ENCODE measurements at places on chromosomes 4 and X.

DNA sequence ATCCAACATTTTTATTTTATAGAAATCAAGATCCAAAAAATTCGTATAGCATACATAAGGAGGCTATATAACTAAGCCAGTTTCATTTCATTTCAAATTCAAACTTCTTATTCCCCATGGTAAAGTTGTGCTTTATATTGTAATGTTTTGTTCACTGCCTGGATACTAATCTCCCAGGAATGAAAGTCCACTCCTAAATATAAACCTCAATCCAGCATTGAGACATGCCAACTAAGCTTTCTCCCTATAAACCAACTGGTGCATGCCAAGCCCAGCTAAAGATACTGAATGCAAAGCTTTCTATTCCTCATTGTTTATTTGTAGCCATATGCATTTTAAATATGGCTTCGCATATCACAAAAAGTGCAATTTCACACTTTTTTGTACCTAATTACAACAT lies 63.8 kb upstream of the INPP4B start:
- DNase-seq: no peak

- DNase-seq: no peak
These were observed 147.5 kb downstream of the INPP4B start for GRCh38 chr4:142698552-142698951.

GRCh38 chr4:155600244-155600643 lies 66.4 kb upstream of the GUCY1A1 start:
- no peak for DNase-seq

GRCh38 chrX:72180539-72180938 lies 1.0 kb upstream of the PIN4 start:
- DNase-seq: no peak

DNA sequence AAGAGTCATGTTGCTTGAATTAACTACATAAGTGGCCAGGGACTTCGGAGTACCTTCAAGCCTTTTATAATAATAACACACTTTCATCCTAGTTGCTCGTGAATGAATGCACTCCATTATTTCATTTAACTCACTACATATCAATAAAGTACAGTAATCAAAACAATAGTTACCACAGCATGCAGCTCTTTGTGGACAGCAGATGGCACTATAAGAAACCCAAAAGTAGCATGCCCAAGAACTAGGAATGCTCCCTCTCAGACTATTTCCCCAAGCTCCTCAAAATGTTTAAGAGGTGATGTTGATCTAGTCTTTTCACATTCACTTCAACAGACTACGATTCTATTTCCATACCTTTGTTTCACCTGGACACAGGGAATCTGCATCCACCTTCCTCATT lies 500.8 kb upstream of the DIAPH2 start:
- DNase-seq: no peak

DNA sequence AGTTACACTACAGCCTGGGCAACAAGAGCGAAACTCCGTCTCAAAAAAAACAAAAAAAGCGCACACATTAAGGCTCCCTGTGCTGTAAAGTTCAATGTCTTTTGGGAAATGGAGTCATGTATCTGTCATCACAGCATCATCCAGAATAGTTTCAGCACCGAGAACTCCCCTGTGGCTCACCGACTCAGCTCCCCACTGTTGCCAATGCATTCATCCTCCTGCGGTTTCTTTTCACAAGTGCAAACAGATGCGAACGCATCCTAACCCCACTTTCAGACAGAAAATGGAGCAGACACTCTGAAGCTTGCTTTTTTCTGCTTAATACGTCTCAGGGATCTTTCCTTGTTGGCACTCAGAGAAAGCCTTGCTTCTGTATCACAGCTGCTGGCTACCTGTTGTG lies 13.8 kb upstream of the SH3TC1 start:
- DNase-seq: peak; percentile 37

DNA sequence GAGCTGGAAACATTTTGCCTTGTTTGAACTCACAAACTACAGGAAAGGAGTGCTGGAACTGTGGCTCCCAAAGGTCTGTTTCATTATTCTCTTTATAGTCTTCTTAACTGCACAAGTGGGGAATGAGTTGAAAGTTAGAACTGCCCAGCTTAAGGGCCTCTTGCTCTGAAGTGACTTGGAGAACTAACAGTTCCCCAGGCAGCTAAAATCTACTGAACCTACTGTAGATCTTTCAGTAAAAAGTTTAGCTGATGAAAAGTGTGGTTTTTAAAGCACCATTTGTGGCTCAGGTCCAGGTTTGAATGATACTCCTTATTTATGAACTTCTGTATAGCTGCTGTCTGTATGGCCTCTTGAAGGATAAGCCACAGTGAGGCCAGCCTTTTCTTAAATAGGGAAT lies 353.8 kb downstream of the MAPK10 start:
- no peak for DNase-seq

- DNase-seq: no peak
These were observed 17.8 kb downstream of the DKK2 start for GRCh38 chr4:107018344-107018735.

- no peak for DNase-seq
These were observed 18.2 kb downstream of the TMEM156 start for GRCh38 chr4:39014028-39014427.

- DNase-seq: no peak
These were observed 1.3 kb upstream of the ADH7 start for GRCh38 chr4:99436462-99436861.

GRCh38 chr4:139501527-139501926 lies 47.6 kb downstream of the RAB33B start:
- no peak for DNase-seq

DNA sequence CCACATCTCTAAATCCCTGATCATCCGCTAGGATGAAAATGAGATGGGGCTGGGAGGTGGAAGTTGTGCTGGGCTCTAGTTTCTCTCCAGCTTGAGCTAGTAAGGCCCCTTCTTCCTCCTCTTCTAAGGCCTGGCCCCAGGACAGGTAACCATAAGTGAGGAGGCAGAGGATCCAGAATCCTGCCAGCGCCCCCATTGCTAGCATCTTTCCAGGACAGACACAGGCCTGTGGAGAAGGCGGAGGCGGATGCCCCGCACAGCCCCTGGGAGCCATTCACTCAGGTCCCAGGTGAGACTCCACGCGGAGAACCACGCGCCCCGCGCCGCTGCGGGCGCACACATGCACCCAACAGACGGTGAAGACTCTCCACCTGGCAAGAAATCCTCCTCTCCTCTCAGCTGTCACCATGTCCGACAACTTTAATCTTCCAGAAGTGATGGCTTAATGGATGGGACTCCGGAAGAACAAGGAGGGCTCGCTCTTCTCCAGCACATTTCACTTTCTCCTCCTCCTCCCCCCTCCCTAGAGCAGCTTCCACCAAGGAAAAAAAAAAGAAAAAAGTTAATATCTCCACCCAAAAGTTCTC lies 793 bp downstream of the ARSJ start:
- peak; percentile 34 for DNase-seq

DNA sequence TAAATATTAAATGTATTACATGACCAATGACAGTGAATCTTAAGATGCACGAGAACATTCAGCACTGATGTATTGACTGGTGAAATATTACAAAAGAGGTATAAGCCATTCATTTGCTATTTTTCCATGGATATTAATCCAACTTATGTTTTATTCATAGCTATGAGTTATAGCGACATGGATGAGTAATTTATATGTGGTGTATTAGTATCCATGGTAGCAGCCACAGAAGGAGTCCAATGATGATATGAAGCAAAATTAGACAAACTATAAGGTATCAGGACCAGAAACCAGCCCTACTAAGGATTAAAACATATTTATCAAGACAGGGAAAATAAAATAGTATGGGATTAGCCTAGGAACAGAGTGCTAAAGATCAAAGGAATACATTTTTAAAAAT lies 50.7 kb downstream of the THAP9 start:
- no peak for DNase-seq

DNA sequence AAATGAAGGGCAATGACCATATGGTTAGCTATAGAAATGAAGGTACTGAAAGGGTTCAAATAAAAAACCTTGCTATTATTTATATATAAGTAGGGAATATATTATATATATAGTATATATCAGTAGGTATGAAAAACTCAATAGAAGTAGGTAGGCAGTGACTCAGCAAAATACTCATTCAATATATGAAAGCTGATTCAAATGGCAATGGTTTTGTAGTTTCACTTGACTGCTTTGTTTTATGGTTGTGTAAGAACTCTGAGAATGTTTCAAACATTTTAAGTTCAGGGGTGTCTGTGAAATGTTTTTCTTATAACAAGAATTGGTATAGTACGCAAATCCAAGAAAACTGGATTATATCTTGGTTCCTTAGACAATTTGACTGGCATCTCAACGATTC lies 4.1 kb downstream of the ZNF280C start:
- DNase-seq: no peak

- no peak for DNase-seq
These were observed 66.0 kb downstream of the AASDH start for GRCh38 chr4:56321251-56321650.

GRCh38 chrX:118536204-118536603 lies 40.6 kb downstream of the DOCK11 start:
- DNase-seq: no peak

DNA sequence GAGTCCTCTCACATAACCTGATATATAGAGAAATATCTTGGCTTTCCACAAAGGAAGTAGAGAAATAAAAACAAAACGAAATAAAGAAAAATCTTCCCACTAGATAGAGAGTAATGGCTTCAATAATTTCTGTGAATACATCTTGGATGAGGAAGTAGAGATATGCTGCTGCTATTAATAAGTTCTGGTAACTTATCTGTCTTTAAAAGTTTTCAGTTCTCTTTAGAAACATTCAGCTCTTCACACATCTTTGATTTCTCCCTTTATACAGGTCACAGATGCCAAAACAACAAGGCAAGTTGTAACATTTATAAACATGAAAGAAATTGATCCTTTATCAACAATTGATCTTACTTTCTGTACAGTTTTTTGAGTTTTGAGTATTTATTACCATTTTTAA lies 615.8 kb downstream of the TRAM1L1 start:
- DNase-seq: no peak

GRCh38 chr4:1471443-1472147 lies 65.4 kb upstream of the NKX1-1 start:
- no peak for DNase-seq

- peak; percentile 11 for DNase-seq
These were observed 45.2 kb downstream of the HTRA3 start for GRCh38 chr4:8314691-8315255.

DNA sequence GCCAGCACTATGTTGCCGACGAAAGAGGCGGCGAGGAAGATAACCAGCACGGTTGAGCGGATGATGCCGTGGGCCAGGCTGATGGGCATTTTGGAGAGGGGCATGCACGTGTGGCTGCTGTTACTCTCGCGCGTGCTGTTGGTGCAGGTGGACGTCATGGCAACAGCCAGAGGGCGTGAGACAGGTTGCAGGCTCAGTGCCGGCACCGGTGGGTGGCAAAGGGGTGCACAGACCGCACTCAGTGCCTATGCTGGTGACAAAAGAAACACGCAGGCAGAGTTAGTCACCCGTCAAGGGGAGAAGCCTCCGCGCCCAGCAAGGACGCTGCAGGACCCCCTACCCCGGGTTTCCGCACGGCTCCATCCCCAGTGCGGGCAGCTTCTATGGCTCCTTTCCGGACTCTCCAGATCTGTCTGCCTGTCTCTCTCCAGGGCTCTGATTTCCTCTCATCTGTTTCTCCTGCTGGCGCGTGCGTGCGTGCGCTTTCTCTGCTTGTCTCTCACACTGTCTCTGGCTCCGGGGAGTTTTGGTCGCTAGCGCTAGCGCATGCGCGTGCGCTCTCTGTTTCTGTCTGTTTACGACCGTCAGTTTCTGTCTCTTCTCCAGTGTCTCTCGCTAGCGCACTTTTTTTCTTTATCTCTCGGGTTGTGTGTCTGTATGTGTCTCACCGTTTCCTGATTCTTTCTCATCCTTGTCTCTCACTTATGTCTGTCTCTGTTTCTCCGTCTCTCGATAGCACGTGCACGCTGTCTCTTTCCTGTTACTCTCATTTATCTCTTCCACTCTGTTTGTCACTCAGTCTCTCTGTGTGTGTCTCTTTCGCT lies 2.1 kb downstream of the GPR101 start:
- peak; percentile 24 for DNase-seq

GRCh38 chrX:137550665-137551261 lies 15.2 kb upstream of the ZIC3 start:
- DNase-seq: no peak

DNA sequence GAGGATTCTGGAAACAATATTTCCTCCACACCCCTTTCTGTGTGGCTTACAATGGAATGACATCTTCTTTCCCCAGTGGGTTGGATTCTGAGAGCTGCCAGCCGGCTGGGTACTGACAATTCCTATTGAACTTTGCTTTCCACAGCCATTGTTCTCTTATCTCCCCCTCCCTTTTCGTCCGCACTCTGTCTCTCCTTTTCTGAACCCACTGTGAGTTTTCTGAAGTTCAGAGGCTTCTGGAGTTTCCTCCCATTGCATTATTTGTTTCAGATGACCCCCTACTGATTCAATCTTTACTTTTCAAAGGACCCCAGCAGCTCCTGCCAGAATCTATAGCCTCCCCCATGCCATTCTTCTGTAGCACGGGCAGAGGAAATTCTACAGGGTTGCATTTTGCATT lies 10.4 kb downstream of the SMPX start:
- DNase-seq: no peak

DNA sequence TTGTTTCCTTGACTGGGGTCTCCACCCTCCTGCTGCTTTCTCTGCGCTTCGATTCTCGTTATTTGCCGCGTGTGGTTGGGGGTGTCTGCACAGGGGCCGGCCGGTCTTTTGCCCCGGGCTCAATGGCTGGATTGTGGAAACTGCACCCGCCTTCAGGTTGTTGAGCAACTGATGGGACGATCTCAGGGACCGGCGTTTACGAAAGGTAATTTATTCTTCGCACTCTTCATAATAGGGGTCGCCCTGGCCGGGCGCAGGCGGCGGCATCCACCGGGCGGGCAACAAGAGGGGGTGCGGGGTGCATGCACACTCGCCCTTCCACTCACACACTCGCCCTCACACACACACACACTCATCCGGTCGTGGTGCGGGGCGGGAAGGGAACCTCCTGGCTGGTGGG lies 1.4 kb downstream of the ADGRL3 start:
- DNase-seq: peak; percentile 40

GRCh38 chr4:165016971-165017370 lies 14.8 kb upstream of the TRIM60 start:
- DNase-seq: no peak
